HepG2 (cell line): ENCODE measurements at places on chromosomes 3 and 15. TPM values are rescaled to one million over a fixed set of nuclear protein-coding genes. Genes with fewer than 3 reads are reported as not detected.

HEG1 gene
- 11.6 and 18.2 TPM in 2 replicates for polyA plus RNA-seq

RPN1 gene
- 243 and 290 TPM in 2 replicates for polyA plus RNA-seq

RARB gene
- polyA plus RNA-seq, result 0.16 TPM in 1 of 2 replicates, not detected in the other

GOLGA8M gene
- 0.05 and 0.66 TPM in 2 replicates for polyA plus RNA-seq

ZPLD1 gene
- polyA plus RNA-seq, result not detected in 2 replicates

PLOD2 gene
- polyA plus RNA-seq, result 117 and 161 TPM in 2 replicates

SCN5A gene
- polyA plus RNA-seq, result 0.07 and 0.22 TPM in 2 replicates

TMED3 gene
- 142 and 155 TPM in 2 replicates for polyA plus RNA-seq

CP gene
- polyA plus RNA-seq, result 789 and 863 TPM in 2 replicates

LRRC34 gene
- not detected in 2 replicates for polyA plus RNA-seq

SUCNR1 gene
- polyA plus RNA-seq, result 0.03 TPM in 1 of 2 replicates, not detected in the other

KLF15 gene
- polyA plus RNA-seq, result 5.3 and 7.1 TPM in 2 replicates

THAP10 gene
- polyA plus RNA-seq, result 0.46 and 0.69 TPM in 2 replicates
